ENCODE measurements at places on chromosomes 16 and 17.

GRCh38 chr17:33871720-33872540 is 383.2 kb upstream of the CCL2 start:
- peak; percentile 1 for DNase-seq

DNA sequence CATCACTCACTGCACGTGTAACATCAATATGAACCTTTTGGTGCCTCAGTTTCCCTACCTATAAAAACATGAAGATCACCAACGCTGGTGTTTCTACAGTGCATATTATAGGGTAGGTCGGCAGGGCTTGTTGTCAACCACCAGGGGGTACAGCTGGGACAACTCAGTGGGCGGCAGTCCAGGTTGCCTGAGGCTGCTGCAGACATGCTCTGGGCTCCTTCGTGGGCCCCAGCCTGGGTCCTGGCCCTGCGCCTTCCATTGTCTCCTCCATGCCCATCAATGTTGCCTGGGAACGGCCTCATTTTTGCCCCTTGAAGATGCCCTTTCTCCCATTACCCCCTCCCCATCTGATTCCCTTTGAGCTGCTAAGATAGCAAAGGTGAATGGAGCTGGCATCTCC is 89.8 kb downstream of the GSG1L start:
- no peak for DNase-seq

GRCh38 chr17:82213251-82214011 is 789 bp upstream of the CCDC57 start:
- DNase-seq: peak; percentile 76

- peak; percentile 60 for DNase-seq
These were observed 10.2 kb upstream of the HOXB9 start for GRCh38 chr17:48636177-48637018.

- DNase-seq: no peak
These were observed 1.1 kb upstream of the ZNF200 start for GRCh38 chr16:3235856-3236669.

DNA sequence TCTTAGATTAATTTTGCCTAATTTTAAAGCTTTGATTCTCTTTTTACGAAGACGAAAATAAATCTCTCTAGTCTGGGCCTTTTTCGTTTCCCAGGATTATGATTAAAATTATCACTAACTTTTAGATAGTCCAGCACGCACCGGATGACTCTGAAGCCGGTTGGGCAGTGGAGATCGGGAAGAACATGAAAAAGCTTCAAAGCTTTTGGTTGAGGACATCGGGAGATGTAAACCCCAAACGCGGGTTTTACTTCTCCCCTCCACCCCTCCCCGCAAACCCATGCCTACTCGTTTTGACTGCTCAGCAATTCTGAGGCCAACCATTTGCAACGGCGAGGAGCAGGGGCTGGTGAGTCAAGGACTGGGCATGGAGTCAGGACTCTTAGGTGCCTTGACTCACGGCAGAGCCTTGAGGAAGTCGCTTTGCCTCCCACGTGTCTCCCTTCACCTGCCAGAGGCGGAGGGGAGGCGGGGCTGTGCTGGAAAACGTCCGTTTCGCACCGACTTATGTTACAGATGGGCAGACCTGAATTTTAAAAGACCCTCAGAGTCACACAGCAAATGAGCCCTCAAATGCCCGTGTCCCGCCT is 989 bp upstream of the DUSP14 start:
- peak; percentile 96 for DNase-seq

GRCh38 chr17:75706042-75706728 is 15.1 kb upstream of the ITGB4 start:
- no peak for DNase-seq

- DNase-seq: no peak
These were observed 1.1 kb downstream of the BCO1 start for GRCh38 chr16:81239367-81240121.

DNA sequence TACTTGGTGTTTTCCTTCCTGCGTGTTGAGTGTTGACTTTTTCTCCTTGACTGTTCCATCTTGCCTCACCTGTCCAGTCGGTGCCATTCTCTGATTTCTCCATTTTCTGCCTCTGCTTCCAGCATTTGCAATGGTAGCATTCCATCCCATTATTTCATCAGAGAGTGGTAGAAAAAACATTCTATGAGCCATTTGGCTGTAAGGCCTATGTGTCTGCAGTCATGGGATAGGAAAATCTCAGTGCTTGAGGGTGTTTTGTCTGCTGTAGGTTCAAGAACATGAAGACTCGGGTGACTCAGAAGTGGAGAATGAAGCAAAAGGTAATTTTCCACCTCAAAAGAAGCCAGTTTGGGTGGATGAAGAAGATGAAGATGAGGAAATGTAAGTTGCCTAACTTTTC is 2.7 kb downstream of the UTP18 start:
- no peak for DNase-seq

Data from fibroblast of skin of back (primary cell).